ENCODE measurements at places on chromosomes 7 and 10.

GRCh38 chr7:50462361-50462760 is 12.2 kb upstream of the FIGNL1 start:
- DNase-seq: no peak

DNA sequence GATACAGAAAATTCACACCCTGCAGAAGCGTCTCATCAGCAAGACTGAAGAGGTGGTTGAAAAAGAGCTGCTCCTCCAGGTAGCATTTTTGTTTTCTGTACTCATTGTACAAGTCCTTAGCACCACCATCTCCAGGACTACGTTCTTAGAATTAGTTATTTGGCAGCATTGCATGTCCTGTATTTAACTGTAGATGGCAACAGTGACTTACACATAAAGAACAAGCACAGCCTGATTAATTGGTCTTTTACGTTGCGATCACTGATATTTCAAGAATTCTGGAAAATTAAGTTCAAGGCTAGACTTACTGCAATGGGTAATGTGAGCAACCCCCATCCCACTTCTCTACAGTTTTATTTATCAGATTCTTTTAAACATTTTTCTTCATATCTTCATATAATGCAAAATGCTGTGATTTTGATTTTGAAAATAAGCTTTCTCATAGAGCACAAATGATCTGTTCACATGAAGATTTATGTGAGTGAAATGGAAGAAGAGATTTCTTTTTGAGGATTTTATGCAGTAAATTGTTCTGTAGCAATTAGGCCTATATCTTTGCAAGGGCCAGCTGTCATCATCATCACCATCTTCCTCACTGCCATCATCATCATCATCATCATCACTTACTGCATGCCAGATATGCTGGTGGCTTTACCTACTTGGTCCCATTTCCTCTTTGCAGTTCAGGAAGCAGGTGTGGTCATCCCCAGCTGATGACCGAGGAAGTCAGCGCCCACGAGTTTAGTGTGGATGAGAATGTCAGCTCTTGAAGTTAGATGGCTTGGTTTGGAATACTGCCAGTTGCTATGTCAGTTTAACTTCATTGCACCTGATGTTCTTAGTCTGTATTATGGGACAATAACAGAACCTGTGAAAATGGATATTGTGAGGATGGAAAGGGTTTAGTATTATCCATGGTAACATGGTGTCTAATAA is 53.4 kb downstream of the CFAP58 start:
- DNase-seq: no peak

- no peak for DNase-seq
Observed at GRCh38 chr10:2022401-2022800, 285.1 kb upstream of the ADARB2 start.

DNA sequence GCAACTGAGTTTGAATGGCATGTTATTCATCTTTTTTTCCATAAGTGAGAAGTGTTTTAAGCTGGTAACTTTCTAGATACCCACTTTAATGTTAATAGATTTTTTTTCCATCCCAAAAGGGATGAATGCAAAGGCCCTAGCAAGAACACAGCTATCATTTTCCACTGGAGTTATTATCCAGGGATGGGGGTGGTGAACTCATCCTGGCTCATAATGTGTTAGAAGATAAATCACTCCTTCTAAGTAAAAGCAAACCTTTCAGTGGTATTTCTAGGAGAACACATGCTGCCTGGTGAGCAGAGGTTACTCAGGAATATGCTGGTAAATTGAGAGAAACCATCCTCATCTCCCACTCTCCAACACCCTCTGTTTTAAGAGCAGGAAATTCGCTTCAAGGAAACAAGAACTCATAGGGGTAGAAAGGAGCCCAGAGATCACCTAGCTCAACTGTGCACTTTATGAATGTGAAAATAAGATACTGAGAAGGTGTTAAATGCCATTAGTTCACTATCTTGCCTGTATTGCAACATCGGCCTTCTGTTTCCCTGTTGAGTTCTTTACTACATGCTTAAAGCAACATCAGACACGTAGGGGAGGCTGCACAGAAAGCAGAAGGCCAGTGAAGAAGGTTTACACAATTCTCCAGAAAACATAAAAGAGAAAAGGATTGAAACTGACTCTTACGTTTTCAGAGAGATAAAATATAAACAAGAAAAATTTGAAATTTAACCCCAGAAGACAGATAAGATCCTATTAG is 264.0 kb upstream of the PRKCQ start:
- no peak for DNase-seq

- DNase-seq: no peak
Observed at GRCh38 chr10:92822060-92822634, 26.2 kb upstream of the EXOC6 start.

GRCh38 chr7:5510426-5511045 is 86.9 kb upstream of the TNRC18 start:
- DNase-seq: no peak

- DNase-seq: no peak
Observed at GRCh38 chr7:97480772-97481390, 251.0 kb upstream of the TAC1 start.

DNA sequence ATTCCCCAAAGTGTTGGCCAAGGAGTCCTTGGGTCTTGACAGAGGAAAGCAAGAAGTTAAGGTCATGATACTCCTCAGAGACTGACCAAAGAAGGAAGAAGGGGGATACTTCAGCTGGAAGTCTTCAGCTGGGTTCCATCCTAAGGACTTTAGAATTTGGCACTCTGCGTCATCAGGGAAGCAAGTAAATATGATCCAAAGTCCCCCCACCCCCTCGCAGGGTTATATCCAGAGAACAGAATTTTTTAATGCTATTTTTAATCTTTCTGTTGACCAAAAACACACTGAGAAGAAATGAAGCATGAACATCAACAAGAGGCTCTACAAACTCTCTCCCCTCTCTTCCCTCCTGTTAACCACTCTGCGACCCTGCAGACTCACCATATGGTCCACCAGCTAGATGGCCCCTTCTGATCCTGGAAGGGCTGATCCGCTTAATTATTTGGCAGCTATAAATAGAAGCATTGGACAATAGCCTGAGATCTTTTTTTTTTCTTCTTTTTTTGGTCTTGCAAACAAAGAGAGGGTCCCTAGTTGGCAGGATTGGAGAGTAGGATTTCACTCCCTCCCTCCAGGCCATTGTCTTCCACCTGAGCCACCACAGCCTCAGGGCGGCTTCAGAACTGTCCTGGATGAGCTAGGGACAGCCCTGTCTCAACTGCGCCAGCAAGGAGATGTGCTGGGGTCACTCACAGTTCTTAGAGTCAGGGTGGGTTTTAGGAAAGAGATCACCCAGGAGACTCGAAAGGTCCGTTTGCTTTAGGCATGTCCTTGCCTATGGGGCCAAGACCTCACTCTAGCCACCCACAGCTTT is 196.0 kb downstream of the KCNMA1 start:
- DNase-seq: no peak

Measured in activated CD4-positive, alpha-beta T cell treated with anti-CD3 and anti-CD28 coated beads for 4 hours (primary cell).